RWPE1 (cell line): ENCODE measurements at places on chromosomes 5 and 9.
A peak's percentile ranks its signal among the peaks of the same experiment; 100 is the strongest.

DNA sequence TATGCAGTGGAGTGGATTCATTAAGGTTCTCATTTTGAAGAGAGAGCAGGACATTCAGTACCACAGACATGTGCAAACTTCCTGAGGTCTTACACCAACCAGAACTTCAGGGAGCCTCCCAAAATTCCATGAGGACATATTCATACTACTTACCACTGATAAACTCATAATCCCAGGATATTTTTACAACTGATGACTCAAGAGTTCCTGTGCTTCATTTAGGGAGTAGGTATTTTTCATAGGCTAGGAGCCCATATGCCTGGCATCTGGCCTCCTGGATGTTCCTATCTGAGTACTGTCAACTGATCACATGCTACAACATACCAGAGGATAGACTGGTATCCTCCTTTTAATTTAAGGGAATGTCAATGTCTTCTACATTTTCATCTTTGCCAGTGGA is 578.0 kb downstream of the EFNA5 start:
- peak; percentile 48 for DNase-seq

DNA sequence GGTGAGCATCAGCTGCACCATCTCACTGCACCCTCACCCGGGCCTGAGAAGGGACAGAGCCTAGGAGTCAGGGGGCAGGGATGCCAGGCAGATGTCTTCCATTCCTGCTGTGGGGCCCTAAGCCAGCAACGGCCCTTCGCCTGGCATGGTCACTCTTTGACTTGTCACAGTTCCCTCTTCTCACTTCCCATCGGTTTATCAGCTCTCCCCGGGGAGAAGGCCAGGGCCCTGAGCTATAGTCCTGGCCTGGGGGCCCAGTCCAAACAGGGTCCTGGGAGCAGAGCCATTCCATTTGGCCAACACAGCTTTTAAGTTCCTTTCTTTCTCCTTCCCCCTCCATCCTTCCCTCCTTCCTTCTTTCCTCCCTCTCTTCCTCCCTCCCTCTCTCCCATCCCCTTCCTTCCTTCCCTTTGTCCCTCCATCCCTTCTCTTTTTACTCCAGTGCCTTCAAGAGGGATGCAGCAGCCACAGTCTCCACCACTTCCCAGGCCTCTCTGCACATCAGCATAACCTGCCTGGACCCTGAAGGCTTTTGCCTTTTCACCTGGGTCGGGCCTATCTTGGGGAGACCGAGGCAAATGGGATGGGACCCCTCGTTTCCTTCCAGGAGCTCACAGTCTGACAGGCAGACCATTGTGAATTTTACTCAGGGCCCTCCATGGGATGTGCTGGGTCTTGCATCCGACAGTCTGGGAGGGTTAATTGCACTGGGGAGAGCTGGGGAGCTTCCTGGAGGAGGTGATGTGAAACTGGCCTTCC is 4.2 kb downstream of the COL5A1 start:
- no peak for DNase-seq

DNA sequence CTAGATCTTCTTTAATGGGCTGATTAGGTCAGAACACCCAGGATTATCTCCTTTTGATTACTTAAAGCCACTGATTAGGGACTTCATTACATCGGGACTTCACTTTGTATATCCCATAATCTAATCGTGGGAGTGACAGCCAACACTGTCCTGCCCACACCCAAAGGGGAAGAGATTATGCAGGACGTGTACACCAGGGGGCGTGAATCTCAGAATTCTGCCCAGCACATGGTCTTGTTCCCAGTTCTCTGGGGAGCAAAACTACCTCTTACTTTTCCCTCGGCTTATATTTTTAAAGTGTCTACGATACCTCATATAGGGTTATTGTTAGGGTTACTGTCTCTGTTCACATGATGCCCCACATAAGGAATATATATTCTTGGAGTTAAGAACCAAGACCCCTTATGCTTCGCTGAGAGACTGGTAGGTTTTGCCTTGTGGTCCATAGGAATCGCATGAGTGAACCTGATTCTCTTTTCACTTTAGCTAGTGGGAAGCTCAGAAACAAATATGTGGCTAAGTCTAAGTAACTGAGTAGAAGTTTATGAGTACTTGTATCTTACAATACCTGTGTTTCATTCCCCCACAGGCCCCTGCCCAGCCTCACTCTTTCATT is 192.7 kb downstream of the GNA14 start:
- peak; percentile 23 for DNase-seq

DNA sequence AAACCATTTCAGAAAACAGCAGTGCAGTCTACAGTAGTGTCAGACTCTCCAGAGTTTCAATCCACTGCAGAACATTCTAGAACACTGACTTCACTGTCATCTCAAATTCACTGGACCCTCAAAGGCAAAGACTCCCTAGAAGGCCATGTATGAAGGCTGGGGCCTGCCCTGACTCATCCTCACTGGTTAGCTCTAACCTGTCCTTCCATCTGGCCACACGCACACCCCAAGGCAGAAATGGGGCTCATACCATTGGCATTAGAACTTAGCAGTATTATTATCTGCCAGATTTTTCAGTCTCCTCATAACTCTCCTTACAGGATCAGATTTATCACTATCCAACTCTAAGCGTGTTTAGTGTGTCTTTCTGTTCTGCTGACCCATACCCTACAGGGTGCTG is 20.4 kb downstream of the S1PR3 start:
- no peak for DNase-seq

GRCh38 chr5:127839496-127840197 is 136.5 kb downstream of the CCDC192 start:
- DNase-seq, result no peak

DNA sequence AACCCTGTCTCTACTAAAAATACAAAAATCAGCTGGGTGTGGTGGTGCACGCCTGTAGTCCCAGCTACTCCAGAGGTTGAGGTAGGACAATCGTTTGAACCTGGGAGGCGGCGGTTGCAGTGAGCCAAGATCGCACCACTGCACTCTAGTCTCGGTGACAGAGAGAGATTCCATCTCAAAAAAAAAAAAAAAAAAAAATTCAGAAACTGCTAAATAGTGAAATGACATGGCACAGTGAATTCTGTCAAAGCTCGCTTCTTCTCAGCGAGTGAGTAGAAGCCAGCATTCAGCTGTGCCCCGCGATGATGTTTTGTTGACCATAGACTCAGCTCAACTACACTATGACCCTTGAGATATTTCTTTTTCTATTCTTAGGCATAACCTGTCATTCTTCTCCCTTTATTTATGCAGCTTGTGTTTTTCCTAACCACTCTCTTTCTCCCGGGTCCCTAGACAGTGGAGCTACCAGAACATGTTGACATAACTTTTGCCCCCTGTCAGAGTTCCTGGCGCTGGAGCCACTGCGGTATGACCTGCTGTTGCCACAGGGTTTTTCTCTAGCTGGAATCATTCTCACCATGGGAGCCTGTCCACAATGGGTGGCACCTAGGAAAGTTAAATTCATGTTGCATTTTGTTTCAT is 13.5 kb upstream of the IQGAP2 start:
- no peak for DNase-seq

DNA sequence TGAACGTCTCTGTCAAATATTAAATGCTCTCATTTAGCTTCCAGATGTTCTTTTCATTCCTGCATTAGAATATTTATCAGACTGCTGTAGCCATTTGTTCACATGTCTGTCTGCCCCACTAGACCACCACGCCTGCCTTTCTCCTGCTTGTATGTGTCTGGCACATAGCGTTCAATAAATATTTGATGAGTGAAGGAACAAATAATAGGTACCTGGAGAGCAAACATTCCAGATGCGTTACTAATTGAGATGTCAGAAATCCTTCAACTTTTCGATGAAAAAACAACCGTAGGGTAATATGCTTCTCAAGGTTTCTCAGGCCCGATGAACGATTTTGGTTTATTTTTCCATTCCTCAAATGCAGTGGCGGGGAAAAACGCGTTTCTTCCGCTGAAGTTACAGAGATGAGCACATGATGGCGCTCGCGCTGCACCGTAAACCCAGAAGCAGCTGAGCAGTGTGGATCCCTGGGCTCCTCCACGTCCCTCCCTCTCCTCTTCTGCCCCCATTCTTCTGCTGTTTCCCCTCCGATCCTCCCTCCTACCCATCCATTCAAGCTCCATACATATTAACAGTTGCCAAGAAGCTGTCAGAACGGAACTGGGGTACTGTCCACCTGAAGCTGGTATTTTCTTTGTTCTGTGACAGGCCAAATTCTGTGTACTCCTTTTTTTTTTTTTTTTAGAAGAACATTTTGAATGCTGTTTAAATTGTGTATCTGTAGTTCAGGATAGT is 245.4 kb downstream of the MPDZ start:
- DNase-seq, result peak; percentile 70

DNA sequence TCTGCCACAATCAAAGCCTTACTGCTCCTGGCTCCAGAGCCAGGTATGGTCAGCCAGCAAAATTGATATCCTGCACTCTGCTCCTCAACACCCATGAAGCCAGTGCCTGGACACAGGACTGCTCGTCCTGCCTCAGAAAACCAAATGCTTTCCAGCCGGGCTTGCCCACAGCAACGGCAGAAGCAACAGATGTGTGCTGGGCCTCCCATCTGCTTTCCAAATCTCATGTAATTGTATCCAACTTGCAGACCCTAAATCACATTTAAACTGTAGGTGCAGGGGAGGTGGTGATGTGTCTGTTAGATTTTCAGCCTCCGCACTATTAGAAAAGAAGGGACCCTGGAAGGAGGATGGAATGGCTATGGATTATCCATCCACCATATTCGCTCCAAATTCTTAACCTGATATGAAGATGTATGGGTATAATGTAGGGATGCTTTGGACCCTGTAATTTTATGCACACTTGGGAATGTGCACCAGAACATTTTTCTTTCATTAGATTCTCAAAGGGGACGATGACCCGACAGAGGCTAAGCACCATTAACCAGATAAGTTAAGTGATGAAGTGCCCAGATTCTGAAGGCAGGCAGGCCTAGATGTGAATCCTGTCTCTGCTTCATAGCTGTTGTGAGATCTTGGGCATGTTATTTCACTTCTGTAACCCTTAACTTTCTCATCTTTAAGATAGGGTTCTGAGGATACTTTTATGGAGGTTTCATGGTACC is 58.2 kb downstream of the EXOSC2 start:
- DNase-seq, result no peak

DNA sequence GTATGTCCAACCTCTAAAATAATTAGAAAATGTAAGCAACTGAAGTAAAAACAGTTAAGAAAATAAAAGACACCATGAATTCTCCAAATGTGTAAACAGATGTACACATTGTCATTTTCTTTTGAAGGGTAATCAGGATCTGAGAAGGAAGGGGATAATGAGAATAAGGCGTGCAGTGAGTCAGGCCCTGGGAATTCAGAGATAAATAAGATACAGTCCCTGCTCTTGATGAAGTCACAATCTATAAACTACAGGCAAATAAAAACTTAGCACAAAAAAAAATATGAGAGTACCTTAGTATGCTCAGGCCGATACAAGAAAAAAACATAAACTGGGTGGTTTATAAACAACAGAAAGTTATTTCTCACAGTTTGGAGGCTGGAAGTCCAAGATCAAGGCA is 315.3 kb downstream of the DNAH5 start:
- DNase-seq, result no peak

- peak; percentile 45 for DNase-seq
These were observed 43.3 kb downstream of the RPS23 start for GRCh38 chr5:82234885-82235284.
